Right atrium auricular region (tissue), 2 donors: ENCODE measurements at places on chromosomes 4 and X.

GRCh38 chrX:129540068-129540653 is at the start of gene OCRL:
TSS of gene OCRL (plus strand) at chrX:129540259. CDS start at chrX:129540440, 181 bp downstream.
- peak; percentile 68 for DNase-seq

- no peak for DNase-seq
Measured at GRCh38 chrX:113947548-113947947, 636.3 kb upstream of the HTR2C start.

DNA sequence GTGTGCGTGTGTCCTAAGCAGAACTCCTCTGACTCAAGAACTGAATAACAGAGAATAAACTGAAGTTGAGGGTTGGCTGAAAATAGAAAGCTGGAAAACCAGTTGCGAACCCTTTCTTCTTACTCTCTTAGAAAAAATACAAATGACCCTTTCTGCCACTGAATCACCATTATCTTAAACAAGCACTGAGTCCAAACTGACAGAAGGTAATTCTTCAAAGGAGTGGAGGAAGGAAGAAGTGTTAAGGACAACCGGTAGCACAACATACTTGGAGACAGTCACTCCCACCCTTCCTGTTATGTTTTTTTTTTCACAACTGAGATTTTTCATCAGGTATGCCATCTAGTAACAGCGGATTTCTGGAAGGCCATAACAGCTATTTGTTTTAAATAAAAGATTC is 38.1 kb downstream of the HELQ start:
- no peak for DNase-seq

DNA sequence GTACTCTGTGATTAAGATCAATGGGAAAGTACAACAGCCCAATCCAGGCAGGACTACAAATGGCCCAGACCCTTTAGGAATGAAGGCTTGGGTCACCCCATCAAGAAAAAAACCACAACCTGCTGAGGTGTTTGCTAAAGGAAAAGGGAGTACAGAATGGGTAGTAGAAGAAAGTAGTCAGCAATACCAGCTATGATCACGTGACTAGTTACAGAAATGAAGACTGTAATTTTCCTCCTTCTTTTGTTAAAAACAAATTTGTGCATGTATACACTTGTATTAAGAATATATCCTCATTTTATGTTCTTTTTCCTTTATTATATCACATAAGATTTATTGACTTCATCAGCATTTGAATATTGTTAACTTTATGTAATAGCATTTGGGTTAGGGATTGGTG is 160.1 kb upstream of the TBX22 start:
- DNase-seq: no peak

DNA sequence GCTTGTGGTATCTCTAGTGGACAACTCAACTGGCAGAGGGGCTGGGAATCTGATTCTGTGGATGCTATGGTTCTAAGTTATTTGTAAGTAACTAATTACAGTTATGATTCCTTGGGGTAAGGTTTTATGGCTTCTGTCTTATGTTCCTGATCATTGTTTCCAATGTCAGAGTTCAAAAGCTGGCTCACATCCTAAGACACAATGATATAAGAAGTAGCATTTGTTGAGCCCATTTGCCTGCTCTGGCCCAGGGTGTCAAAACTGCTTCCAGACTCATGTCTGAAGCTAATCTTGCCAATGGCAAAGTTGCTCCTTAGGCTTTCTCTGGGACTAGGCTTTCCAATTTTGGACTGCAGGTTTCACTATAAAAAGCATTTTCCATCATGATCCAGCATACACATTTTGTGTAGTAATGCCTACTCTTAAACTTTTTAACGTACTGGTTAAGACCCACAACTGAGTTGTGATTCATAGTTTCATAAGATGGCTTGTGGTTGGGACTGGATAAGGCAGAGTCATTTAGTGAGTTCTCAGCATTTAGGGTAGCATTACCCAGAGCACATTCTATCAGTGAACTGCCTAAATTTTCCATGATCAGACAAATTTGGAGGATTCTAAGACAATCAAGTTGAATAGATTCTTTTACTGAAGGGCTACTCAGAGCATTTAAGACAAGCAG is 50.0 kb downstream of the CCNI start:
- no peak for DNase-seq
